Nephron progenitor cell (in vitro differentiated cells): ENCODE measurements at places on chromosomes 7 and 10.

- no peak for DNase-seq
Measured at GRCh38 chr7:136064627-136065237, 87.6 kb upstream of the MTPN start.

GRCh38 chr10:73226663-73227062 is 20.4 kb downstream of the DNAJC9 start:
- DNase-seq = no peak

DNA sequence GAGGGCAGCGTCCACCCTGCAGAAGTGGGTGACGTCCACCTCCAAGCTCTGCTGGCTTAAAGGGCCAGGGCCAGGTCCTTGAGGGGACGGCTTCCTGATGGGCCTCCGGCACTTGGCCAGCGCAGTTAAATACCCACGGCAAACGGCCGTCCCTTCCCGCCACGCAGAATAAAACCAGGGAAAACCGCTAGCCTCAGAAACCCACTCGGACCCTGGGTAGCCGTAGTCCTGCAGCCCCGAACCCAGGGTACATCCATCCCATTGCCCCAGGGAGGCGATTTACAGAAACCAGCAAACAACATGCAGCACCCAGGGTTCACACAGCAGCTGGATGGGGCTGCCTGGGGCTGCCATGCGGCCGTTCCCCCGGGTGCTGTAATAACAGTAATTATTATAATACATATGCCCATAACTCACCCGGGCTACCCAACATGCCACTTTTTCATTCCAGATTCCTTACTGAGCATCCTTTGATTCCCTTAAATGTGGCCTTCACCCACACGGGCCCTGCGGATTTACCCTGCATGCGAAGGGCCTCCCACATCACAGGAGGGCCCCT is 81.5 kb upstream of the PDGFA start:
- no peak for DNase-seq

DNA sequence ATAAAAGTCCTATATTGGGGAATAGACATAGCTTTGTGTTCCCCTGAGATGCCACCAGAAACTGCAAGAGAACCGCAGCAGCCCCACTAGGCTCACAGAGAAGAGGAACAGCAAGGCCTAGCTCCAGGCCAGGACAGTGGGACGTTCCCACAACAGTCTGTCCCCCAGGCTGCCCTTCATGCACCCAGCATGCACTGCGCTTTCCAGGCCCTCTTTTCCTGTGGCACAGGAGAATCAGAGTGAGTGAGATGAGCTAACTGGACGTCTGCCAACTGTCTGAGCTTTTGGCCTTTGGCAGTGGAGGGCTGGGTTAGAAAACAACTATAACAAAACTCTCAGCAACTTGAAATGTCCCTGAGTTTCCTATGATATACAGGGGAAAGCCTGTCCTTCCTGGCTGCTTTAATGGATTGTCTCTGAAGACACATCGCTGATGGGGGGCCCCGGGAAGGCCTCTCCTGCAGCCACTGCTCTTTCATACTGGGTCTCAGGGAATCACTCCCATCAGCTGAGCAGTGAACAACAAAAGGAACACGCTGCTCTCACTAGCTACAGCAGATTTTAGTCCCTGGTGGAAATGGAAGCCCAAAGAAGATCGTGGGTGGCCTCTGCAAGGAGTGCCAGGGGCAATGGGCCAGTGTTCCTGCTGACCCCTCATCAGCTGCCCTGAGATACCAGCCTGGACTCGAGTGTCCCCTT is 53.5 kb downstream of the PODXL start:
- no peak for DNase-seq

DNA sequence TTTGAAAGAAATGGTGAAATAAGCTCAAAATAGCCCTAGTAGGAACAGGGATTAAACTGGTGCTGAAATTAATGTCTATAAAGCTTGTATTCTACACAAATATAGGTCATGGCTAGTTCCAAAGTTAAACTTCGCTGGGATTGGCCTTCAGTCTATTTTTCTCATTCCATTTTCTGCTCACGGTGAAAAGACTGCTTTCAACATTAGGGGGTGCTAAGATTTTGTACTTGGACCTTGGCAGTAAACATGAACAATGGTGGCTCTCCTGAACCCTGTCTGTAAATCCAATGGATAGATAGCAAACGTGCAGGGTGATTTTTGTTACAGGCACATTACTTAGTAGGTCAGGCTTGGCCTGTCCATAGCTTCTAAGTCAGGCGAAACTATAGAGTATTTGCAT is 36.0 kb upstream of the RSU1 start:
- no peak for DNase-seq

DNA sequence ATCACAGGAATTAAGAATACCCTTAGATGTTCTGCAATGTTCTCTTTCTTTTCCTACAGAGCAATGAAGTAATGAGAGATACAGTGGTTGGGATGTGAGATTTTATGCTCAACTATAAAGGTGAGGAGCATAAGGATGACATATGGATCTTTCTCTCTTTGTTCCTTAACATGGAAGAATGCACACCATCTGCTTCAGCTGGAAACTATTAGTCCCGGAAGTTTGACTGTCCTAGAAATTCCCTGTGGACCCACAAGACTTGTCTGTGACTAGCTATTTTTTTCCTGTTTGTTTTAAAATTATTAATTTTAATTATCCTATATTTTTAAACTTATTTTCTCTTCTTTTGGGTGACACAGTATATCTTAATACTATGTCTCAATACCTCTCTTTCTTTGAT is 80.2 kb downstream of the DKK1 start:
- DNase-seq = no peak

DNA sequence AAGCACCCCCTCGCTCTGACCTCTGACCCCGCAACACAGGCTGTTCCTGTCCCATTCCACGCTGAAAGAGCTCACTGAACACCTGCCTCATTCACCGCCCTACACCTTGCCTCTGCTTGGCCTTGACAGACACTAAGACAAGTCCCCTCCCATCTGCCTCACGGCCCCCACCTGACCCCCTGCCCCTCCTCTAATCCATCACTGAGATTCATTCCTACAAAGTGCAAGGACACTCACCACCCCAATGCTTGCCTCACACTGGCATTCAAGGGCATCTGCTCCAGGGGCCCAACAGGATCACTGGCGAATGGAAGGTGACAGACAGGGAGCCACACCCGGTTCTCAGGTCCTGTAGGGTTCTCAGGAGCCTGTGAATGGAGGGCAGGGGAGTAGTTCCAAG is 68.1 kb upstream of the NANOS1 start:
- DNase-seq = no peak

- no peak for DNase-seq
Measured at GRCh38 chr7:92723943-92724342, 112.4 kb downstream of the CDK6 start.

DNA sequence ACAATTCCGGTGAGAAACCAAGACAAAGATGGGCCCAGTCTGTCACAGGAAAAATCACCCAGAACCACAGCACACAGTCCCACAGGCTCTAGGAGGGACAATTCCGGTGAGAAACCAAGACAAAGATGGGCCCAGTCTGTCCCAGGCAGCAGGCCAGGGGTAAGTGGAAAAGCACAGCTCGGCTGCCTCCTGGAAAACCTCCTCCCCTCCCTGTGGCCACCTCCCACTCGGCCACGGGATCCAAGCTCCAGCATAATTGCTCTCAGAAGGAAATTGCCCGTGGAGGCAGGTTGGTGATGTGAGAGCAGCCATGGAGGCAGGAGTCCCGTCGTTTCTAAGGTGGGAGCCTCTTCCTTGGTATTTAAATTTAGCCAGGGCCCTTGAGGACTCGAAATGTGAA is 95.7 kb downstream of the PLXNA4 start:
- DNase-seq = no peak

DNA sequence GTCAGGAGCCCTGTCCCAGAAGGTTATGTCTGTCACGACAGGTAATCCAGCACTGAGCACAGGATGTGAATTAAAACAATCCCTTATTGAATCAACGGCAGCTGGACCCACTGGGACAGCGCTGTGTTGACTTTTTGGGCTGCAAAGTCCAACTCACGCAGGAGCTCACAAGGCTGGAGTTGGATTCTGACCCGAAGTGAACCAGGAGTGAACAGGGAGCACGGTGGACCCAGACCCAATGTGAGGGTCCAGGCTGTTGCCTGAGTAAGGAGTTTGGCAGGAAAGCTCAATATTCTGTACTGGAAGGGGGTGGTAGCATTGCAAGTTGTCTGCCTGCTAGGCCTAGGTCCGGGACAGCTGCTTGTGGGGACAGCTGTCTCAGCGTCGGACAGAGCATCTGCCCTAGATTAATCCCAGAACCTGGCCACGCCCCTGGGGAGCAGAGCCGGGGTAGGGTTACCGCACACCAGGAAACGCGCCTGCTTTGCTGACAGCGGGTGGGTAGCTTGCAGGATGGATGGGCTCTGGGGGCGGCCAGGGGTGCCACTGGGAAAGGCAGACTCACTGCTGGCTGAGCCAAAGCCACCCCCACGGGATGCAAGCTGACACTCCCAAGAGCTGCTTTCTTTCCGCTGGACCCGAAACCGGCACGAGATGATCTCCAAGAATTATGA is 24.0 kb downstream of the COL26A1 start:
- DNase-seq = peak; percentile 94

DNA sequence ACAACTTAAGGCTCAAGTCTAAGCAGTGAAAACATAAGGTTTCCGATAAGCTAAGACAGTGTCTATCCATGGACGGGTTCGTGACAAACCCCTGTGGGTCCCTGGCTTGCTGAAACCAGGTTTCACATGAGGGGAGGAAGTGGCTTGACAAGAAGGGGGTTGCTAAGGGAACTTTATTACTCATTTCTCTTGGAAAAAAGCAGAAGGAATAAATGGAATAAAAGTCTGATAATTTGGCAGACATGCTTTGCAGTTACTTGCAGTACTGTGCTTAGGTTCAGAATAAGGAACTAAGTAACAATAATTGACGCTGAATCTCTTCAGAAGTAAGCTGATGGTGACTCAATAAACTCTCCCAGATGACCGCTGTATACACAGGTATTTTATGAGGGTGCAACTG is 34.7 kb downstream of the RBM17 start:
- no peak for DNase-seq

- DNase-seq = no peak
Measured at GRCh38 chr10:71998840-71999194, 34.6 kb downstream of the CHST3 start.

DNA sequence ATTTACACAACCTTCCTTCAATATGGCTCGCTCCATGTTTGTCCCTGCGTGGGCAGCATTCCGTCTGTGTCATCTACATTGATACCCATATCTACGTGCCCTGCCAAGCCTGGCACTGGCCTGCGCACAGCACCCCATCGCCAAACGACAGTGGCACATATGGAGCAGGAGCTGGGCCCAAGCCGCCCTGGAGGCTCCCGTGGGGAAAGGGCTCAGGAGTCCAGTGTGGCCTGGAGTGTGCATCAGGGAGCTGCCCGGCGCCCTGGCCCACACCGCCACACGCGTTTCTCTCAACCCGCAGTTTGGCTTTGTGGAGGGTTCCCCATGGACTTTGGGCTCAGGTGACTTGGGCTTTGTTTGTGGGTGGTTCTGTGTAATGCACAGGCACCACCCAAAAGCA is 273.2 kb downstream of the PTPRN2 start:
- no peak for DNase-seq

DNA sequence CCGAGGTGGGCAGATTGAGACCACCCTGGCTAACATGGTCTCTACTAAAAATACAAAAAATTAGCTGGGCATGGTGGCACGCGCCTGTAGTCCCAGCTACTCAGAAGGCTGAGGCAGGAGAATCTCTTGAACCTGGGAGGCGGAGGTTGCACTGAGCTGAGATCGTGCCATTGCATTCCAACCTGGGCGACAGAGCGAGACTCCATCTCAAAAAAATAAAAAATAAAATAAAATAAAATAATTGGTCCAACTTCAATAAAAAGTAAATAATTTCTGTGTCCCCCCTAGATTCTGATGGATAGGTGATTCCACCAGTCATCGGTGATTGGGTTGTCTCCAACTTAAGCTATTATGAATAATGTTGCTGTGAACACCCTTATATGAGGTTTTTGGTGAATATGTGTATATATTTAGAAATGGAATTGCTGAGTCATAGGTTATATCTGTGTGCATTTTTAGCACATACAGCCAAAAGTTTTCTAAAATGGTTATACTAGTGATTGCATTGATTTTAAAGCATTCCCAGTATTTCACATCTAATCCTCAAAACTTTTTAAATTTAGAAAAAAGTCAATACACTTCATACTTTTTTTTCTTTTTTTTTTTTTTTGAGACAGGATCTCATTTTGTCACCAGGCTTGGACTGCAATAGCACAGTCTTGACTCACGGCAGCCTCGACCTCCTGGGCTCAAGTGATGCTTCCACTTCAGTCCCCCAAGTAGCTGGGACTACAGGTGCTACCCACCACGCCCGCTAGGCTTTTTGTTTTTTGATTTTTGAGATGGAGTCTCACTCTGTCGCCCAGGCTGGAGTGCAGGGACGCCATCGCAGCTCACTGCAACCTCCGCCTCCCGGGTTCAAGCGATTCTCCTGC is 13.7 kb upstream of the SRPK2 start:
- no peak for DNase-seq

- no peak for DNase-seq
Measured at GRCh38 chr7:18740579-18740988, 245.0 kb downstream of the HDAC9 start.

DNA sequence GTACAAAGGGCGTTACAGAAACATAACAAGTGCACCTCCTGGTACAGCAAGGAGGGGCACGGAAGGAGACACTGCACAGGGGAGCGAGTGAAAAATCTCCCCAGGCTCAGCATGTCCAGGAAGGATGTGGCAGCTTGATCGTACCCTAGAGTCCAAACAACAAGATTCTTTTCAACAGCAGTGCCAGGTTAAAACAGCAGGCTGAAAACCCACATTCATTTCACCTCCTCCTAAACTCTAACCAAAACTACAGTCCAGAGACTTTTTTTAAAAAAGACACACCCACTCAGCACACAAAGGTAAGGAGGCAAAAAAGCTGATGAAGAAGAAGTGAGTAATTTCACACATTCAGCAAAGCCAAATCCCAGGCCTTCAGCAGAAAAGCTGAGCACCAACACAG is 138.8 kb downstream of the SFMBT2 start:
- no peak for DNase-seq

DNA sequence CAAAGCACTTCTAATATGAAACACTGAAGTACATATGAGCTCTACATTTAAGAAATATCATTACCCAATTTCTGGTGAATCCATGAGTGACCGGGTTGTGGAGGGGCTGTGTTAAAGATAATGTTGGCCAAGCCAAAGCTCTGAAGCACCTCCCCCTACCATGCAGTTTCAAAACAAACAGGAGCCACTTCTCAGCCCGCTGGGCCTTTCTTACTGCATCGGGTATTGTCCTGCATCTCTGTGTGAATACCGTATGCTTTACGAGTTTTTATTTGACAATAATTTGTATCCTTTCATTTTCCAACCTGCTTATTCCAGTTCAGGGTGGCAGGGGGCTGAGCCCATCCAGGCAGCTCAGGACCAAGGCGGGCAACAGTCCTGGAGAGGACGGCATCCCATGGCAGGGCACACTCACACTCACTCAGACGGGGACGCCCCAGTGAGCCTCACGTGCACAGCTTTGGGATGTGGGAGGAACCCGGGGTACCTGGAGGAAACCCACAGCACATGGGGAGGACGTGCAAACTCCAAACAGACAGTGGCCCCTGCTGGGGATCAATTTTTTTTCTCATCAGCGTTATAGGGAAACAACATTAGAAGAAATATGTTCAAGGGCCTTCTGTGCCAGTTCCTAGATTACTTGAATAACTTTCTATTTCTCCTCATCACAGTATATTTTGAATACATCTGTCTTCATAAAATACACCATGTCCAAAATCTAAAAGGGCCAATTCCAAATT is 1.9 kb downstream of the RNF32 start:
- no peak for DNase-seq
